ENCODE measurements at places on chromosomes 5 and 9.

- DNase-seq, result no peak
Observed at GRCh38 chr5:141603923-141604717, 14.7 kb downstream of the DIAPH1 start.

GRCh38 chr5:95471487-95471886 is 80.3 kb downstream of the FAM81B start:
- no peak for DNase-seq

DNA sequence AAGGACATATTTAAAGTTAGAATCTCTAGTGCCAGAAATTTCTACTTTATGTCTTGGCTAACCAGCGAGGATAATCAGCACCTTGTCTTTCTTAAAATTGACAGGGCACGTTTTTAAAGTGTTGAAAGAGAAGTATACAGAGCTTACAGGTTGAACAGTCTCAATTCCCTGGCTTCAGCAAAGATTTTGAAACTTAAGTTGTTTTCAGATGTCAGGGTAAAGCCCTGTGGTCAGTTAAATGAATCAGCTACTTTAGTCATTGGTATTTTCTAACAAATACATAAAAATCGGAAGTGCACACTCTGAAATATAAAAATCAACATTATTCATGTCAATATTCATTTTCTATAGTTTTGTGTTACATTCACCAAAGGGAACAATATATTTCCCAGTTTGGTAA is 29.1 kb downstream of the SNCAIP start:
- DNase-seq, result no peak

GRCh38 chr5:106656821-106657220 is 1013.9 kb downstream of the EFNA5 start:
- no peak for DNase-seq

GRCh38 chr5:107639990-107640389 is 30.7 kb downstream of the EFNA5 start:
- DNase-seq, result no peak

DNA sequence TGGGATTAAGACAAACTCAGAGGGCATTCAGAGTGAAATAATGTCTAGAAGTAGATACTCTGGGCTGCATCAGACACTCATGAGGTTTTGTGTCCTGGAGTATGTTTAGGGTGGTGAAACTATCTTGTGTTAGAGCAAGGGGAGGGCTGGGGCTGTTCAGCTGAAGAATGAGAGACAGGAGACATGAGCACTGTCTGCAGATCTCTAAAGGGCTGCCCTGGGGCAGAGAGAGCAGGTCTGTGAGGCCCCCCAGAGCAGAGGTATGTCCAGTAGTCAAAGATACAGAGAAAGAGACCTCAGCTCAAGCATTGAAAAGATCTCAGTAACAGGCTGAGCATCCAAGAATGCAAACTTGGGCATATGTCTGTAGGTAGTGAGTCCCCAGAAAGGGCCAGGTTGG is 45.9 kb upstream of the SHB start:
- DNase-seq, result no peak

- DNase-seq, result no peak
Observed at GRCh38 chr9:121968056-121968455, 125.1 kb downstream of the TTLL11 start.

GRCh38 chr9:127858041-127858512 is 3.6 kb upstream of the ENG start:
- no peak for DNase-seq

GRCh38 chr5:172678902-172679301 is 37.8 kb downstream of the NEURL1B start:
- no peak for DNase-seq

GRCh38 chr9:126664900-126665643 is 51.3 kb downstream of the LMX1B start:
- no peak for DNase-seq

DNA sequence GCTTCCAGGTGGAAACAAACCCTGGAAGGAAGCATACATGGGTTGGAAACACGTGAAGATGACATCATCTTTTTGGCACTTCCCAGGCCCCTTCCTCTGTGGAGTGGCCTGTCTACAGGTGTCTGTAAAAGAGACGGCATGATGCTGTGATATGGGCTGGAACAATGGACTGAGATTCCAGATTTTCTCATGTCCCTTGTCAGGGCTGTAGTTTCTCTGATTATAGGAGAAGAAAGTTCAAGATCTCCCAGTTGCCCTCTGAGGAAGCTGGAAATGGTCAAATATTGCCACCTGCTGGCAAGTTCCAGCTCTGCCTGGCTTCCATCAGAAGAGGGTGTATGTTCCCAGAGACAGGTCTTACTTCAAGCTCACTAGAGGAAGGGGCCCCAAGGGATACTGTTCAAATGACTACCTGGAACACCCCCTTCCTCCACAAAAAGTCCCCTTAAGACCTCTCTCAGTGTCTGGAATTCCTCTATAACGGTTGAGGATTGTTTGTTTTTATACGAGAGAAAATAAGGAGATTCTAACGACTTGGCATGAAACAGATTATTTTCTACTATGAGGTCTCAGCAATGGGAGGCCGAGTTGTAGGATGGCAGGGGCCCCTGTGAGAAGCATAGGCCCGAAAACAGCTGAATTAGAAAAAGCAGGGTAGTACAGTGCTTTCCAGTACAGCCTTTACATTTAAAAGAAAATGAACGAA is 7.3 kb upstream of the ANXA6 start:
- DNase-seq, result peak; percentile 61

GRCh38 chr9:18761742-18762300 is 271.2 kb downstream of the SAXO1 start:
- no peak for DNase-seq
